ENCODE measurements at places on chromosomes 12 and 14.
A peak's percentile ranks its signal among the peaks of the same experiment; 100 is the strongest.

GRCh38 chr12:92784356-92784755 lies 81.6 kb downstream of the PLEKHG7 start:
- no peak for DNase-seq

GRCh38 chr12:54558311-54558710 lies 8.9 kb downstream of the PDE1B start:
- DNase-seq = no peak

DNA sequence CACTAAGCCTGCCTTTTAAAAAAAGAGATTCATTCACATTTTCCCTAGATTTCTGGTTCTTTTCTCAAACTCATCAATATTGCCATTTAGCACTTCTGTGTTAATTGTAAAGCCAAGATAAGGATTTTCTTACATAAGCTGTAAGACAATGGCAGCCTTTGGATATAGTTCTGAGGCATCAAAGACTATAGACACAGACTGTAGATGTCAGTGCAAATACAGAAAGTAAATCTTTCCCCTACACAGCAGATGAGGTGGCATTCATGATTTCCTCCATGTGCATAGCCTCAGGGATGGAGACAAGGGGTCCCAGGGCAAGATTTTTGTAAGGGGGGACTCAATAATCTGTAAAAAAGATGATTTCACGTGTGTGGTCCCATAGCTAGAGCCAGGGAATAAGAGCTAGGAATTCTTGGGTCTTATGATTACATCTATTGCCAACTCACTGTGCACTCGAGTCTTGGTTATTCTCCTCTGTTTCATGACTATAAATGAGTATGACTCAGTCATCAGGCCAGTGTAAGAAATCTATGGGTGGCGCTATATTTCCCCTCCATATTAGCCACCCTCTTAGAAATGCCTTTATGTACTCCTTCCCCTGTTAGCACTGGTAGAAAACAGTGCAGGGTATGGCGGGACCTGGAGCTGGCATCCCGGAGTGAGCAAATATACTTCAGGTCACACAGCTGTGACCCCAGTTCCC lies 207.5 kb downstream of the EXOC5 start:
- DNase-seq = no peak

DNA sequence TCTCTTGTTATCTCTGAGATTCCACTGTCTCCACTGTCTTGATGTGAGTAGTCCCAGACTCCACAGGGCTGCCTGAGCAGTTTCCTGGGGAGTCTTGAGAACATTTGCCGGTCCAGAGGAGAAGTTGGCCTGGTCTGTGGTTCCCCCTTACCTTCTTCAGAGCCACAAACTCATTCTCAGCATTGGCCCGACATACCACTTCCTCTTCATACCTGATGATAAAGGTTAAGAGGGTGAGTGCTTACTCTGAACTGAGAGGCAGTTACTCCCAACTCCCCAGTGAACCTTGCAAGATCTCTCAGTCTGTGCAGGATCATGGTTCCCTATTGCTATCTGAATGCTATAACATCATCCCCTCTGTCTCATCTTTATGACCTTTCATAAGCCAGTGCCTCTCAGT lies 2.6 kb downstream of the KRT84 start:
- DNase-seq = no peak

DNA sequence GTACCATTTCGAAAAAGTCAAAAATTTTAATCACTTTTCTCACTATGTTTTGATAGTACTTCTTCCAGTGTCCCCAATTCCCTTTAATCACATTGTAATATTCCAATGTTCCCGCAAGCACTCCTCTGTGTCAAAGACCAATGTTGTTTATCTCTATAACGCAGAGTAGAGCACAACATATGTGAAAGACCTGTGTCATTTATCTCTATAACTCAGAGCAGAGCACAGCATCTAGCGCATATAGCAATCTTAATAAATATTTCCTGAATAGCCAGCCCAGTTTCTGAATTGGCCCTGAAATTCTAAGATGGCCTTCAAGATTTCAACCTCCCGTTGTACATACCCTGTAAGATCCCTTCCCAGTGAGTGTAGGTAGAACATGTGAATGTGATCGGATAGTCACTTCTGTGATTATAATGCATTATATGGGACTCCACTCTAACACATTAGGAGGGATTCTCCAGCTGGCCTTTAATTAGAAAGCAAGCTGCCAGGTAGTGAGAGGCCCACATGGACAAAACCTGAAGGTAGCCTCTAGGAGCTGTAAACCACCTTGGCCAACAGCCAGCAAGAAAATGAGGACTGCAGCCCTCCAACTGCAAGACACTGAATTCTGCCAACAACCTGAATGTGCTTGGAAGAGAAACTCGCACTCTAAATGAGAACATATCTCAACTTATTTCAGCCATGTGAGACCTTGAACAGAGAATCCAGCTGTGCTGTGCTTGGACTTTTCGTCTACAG lies 238.8 kb upstream of the SYT10 start:
- DNase-seq = no peak

GRCh38 chr14:58643366-58643765 lies 5.6 kb downstream of the DACT1 start:
- DNase-seq = no peak

GRCh38 chr12:112182499-112182898 lies 57.1 kb downstream of the TRAFD1 start:
- DNase-seq = no peak

GRCh38 chr12:122563361-122563760 lies 36.3 kb downstream of the KNTC1 start:
- DNase-seq = no peak

DNA sequence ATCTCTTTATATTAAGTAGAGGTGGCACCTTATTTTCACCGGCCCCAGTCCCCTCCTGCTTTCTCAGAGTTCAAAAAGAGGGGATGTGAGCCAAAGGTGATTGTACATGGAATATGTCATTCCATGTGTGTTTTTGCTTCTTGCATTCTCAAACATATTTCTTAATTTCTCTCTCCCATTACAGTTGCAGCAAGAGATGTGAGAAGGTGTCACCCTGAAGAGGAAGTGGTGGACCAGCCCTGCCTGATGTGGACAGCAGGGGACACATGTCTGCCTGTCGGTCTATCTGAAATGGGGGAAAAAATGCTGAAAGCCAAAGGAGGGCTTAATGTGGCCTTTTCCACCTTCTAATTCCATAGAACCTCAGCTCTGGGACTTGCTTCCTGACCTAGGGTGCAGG lies 1.9 kb upstream of the FOXN3 start:
- no peak for DNase-seq

DNA sequence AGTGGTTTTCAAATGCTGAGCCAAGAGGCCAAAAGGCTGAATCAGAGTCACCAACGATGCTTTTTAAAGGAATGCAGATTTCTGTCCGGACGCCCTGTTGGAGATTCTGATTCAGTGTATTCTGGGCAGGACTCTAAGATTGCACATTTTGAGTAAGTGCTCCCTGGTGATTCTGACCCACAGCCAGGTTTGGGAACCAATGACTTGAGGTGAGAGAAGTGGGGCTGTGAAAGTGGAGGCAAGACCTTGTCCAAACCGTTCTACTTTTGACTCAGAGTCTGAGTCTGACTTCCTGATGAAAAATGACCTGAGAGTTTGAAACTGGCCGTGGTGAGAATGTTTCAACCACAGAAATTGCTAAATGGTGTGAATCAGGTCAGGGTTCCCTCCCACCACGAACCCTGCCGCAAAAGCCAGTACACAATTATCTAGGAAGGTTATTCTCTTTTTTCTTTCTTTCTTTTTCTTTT lies 90.2 kb downstream of the NTN4 start:
- DNase-seq = no peak

- no peak for DNase-seq
These were observed 255.8 kb downstream of the TMTC2 start for GRCh38 chr12:82942521-82942920.

GRCh38 chr12:108511633-108512540 lies 3.2 kb upstream of the FICD start:
- peak; percentile 68 for DNase-seq

DNA sequence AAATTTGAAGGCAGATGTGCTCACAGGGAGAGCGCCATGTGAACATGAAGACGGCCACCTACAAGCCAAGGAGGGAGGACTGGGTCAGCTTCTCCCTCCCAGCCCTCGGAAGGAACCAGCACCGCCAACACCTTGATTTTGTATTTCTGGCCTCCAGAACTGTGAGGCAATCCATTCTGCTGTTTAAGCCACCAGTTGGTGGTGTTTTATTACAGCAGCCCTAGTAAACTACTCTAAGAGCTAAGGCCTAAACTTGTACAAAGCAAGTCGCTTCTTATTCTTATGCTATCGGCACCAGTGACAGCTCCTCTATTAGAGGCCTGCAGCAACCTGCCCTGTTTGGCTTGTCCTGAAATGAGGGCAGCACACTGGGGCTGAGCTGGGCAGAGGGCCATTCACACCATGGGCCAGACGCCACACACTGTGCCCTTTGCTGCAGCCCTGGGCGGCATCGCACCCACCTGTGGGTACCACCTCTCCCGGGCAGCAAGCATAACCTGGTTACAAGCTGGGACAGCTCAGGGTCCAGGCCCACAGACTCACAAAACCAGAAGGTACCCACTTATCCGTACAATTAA lies 62.7 kb downstream of the NOS1 start:
- DNase-seq = no peak

GRCh38 chr12:59182658-59183455 lies 262.6 kb upstream of the LRIG3 start:
- no peak for DNase-seq

DNA sequence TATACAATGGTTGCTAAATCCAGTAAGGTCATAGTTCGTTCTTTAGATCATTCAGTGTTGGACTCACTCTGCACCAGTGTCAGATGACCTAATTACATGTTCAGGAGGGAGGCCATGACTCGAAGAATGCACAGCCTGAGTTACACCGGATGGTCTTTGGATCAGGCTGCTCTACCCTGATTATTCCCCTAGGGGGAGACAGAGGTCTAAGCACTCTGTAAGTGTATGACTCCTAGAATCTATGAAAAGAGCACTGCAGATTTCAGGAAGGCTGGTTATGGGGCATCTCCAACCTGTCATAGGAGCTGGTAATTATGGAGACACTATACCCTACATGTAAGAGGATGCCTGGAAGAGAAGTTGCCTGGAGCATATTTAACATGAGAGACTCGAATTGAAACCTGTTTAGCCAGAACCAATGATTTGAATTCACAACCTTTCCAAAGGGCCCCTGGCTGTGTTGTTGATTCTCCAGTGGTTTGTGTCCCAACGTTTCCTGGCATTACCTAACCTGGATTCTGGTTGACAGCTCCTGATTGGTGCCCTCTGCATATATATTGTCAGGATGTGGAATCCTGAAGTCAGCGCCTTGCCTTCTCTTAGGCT lies at the start of gene MUCL1:
MUCL1 (plus strand) TSS at position 584 of the 606 bp plus-strand sequence. CDS start 67 bp downstream, outside the sequence.
- peak; percentile 41 for DNase-seq

DNA sequence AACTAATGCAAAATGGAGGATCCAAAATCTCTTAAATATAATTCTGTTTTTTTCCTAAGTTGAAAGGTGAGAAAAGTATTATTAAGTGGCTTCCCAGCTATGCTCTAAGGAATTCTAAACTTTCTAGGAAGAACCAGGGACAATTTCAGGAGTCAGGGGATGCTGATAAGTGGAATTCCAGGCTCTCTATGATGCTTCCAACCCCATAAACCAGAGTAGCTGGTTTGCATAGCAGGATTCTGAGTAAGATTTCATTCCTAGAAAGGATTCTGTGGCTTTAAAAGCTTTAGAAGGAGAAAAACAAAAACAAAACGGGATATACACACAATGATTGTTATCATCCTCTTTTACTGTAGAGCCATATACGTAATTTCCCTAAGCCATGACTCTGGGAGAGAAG lies 93.9 kb downstream of the SLC16A7 start:
- DNase-seq = no peak

DNA sequence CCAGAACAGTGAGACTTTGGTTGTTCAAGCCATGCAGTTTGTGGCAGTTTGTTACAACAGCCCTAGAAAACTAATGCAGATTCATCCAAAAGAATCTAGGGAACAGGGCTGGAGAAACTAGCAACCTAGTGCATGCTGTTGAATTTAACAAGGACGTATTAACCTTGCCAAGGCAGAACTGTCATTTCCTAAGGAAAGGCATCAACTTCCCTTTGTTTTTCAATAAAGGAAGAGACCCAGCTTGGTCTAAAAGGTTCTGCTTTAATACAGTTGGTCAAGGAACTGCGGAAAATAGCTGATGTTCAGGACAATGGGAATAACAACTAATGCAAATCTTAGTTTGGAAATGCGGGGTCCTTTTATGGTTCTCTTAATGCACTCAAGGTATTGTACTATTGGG lies 11.5 kb downstream of the AK7 start:
- DNase-seq = no peak

DNA sequence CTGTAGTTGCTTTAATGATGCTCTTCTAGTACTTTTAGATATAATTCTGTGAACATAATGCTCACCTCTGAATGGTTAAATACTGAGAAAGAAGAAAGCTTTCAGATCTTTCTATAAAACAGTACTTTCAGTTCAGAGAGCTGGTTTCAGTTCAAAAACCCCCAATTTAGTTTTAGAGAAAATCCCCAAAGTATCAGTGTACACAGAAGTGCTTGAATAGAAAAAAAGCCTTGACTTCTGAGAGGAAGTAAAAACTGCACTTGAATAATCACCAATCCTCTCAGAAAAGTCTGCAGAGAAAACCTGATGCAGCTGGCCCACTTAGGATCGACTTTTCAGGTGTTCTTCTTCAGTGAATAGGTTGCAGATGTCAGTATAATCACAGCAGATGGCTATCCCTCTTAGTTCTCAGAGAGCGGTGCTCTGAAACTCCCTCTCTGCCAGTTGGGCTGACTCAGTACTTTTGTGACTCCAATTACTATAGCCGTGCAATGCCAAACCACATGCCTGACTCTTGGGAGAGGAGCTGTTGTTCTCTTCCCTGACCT lies 616.3 kb downstream of the LRFN5 start:
- no peak for DNase-seq

All from activated T-helper 9 cell treated with anti-CD3 and anti-CD28 coated beads, Interleukin-2, amount 50 U/mL, for 16 hours (primary cell).